ENCODE measurements at places on chromosomes 6 and 20.

DNA sequence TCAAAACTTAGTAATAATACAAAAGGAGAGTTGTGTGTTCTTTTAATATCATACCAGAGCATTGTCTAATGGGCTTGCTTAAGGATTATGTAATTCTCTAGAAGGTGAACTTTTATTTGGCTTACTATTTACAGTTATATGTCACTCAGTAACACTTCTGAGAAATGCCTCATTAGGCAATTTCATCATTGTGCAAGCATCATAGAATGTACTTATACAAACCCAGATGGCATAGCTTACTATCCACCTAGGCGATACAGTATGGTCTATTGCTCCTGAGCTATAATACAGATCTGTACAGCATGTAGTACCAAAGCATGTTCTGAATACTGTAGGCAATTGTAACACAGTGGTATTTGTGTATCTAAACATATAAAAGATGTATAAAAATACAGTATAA is 340.1 kb downstream of the PHF3 start:
- no peak for DNase-seq

GRCh38 chr6:36718560-36718959 is 20.9 kb downstream of the RAB44 start:
- DNase-seq = no peak

GRCh38 chr6:53975941-53976615 is 135.2 kb upstream of the MLIP start:
- no peak for DNase-seq

DNA sequence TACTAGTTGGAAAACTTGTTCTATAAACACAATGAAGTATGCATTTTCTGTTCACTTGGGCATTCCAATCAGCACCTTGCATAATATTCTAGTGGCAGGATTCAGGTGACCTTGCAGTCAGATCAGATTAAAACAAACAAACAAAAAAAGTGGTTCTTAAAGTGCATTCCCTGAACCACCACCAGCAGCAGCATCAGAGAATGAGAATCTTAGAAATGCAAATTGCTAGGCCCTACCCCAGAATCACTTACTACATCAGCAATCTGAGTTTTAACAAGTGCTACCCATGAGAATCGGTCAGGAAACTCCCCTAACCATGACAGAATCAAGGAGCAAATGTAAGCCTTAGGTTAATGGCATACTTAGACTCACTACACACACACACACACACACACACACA is 41.7 kb downstream of the SNAP25 start:
- DNase-seq = no peak

- DNase-seq = no peak
Measured at GRCh38 chr6:37103169-37104039, 66.5 kb upstream of the PIM1 start.

DNA sequence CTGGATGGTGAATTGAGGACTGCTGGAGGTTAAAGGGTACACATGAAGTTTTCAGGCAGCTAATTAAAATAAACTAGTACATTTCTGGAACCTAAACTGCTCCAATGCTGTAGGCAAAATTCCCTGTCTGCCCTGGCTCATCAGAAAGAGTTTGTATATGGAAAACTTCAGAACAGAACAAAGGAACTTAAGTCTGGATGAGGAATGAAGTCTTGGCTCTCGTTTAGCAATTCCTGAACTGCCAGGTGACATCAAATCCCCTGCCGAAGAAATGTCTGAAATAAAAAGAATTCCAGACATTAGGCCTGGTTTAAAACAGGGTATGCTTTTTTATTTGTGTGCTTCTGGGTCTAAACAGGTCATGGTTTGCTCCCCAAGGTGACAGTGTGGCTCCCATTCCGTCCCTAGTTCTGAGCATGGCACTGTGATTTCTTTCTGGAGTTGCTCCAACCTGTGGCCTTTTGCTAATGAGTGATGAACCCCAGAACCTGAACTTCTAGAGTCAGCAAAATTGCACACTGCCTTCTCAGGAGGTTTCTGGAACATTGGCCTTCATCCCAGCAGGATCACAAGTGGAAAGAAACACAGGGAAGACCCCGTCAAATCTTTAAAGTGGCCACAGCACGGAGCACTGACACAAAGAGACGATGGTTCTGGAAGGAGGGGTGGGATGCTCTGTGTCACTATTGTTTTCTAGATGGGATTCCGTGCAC is 129.4 kb upstream of the NAA20 start:
- DNase-seq = no peak

GRCh38 chr20:59628171-59628570 is 23.8 kb downstream of the PHACTR3 start:
- DNase-seq = no peak

DNA sequence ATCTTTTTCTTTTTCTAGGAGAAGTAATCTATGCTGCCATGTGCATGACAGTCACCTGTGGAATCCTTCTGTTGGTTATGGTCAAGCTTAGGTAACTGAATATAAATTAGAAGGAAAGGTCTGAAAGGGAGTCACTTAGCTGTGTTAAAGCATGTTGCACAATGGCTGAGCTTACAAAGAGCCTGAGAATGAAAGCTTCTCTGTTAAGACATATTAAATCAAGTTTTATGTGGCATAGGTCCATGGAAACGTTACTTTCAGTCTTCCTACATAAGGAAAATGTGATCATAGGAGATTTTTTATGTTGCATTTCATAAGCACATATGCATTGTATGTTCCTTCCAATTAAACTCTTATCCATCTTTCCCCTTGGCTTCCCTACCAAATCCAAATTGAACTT is 72.1 kb downstream of the GFRAL start:
- DNase-seq = no peak

- no peak for DNase-seq
Measured at GRCh38 chr6:36627801-36628246, 33.7 kb downstream of the SRSF3 start.

DNA sequence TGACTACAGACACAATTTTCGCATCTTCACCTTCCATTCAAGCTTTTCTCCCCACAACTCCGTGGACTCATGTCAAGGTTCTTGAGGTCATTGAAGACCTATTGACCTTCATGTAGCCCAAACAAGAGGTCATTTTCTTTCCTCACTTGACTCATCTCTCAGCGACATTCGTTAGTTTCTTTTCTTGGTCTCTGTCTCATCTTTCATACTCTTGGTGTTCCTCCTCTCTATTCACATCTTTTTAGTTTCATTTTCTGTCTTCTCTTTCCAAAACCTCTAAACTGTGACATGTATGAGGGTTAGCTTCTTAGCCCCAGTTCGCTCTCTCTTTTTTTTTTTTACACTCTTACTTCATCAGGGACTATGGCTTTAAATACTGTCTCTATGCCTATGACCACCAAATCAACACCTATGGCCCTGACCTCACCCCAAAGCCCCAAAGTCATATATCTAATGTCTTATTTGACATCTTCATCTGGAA is 128.6 kb upstream of the BACH2 start:
- DNase-seq = no peak

GRCh38 chr20:504632-505075 is 38.9 kb downstream of the CSNK2A1 start:
- no peak for DNase-seq

DNA sequence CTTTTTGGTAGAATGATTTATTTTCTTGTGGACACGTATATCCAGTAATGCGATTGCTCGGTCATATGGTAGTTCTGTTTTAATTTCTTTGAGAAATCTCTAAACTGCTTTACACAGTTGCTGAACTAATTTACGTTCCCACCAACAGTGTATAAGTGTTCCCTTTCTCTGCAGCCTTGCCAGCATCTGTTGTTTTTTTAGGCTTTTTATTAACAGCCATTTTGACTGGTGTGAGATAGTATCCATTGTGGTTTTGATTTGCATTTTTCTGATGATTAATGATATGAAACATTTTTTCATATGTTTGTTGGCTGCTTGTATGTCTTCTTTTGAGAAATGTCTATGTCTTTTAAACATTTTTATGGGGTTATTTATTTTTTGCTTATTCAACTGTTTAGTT is 196.7 kb downstream of the MOXD1 start:
- no peak for DNase-seq

GRCh38 chr20:62275219-62275618 is 27.6 kb upstream of the ADRM1 start:
- no peak for DNase-seq

GRCh38 chr6:163439997-163440396 is 25.5 kb downstream of the QKI start:
- DNase-seq = no peak

- no peak for DNase-seq
Measured at GRCh38 chr6:143679041-143679440, 1.3 kb downstream of the PHACTR2 start.

DNA sequence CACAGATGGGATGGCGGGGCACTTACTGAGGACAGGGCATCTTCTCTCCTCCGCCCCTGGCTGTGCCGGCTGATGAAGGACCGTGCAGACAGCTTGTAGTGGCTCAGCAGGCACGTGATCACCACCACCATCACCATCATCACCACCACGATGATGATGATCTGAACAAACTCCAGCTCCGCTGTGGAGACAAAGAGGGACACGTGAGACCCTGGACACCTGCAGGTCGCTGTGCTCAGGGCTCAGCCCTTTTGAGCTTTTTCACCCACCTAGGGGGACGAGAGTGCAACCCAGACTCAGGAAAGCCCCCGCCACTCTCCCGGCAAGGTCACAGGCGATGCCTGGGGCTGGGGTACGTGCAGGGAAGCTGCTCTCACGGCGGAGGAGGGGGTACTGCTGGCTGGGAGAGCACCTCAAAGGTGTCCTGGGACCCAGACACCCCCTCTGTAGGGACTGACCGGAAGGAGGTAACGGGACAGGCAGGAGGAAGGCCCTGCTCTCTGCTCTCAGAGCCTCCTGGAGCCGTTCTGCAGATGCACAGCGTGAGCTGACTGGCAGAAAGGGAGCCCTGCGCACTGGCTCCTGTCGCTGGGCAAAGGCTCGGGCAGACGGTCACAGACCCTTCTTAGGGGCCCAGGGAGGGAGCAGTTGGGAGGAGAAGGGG is 39.4 kb upstream of the ZBP1 start:
- DNase-seq = no peak

- no peak for DNase-seq
Measured at GRCh38 chr6:33827546-33828451, 24.0 kb upstream of the MLN start.

DNA sequence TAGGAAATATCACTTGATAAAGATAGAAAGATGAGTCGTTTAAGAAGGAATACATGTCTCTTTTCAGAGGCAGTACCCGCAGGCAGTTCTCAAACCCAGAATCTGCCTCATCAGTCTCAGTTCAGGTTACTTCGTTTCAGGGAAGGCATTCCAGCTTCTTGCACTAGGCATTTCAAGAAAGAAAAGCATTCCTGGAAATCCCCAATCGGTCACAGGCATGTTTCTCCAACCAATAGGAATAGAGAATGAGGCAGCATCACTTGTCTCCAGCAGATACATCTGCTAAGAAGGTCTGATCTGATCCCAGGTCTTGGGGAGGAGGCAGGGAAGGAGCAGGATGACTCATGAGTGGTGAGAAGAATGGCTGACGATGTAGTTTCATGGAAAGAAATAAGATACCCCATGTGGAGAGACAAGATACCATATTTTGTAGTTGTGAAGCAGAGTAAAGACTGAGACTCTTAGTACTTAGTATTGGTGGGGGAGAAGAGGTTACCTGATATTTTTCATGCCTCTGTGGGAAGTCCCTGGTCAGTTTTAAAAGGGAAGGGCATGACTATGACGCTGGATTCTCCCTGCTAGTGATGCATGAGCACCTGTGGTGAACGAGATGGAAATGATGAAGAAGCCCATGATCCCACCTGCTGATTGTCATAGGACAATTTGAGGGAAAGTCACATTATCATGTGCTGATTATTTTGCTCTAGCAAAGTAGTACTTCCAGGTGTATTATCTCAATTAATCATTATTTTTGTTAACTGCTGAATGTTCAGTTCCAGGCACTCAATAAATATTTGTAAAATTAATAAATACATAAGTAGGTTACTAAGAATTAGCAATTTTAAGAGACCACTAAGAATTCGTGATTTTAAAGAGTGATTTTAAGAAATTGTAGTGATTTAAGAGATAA is 20.3 kb upstream of the HLA-DRB1 start:
- DNase-seq = no peak

- no peak for DNase-seq
Measured at GRCh38 chr6:144344646-144345045, 59.5 kb downstream of the UTRN start.

DNA sequence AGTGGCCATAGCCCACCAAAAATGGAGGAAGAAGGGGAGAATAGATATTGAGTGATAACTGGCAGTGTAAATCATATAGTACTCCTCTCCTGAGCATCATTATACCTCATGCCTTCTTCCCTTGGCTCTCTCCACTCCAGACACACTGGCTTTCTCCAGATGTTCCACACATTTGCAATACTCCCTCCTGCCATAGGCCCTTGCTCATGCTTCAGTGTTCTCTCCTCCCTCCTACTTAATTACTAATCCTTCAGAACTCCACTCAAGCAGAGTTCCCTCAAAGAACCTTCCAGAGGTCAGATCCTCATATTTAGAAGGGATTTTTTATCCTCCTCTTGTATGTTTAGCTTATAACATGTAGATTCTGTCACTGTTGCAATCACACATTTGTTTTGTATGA is 279.5 kb upstream of the SUPT3H start:
- DNase-seq = no peak

DNA sequence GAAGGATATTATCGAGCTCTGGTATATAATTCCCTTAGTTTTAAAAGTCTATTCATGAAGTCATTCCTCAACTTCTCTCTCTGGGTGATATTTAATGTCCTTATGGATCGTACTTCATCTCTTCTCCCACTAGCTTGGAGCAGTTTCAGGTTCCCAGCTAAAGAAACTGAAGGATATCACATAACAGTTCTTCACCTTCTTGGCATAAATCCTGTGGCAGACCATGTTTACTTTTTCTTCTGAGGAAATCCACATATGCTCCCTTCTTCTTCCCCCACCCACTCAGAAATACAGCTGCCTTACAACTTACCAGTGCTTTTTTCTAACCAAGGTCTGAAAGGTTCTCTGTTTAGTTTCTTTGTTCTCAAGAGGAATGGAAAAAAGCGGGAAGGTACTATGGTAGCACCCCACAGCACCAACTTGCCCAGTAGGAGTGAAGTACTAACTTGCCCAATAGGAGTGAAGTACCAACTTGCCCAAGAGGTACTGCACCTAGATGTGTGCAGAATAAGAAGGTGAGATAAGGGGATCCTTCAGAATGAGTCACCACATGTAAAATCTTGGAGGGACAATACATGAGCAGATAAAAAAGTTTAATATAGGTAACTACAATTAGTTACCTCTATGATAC is 53.1 kb downstream of the TSPYL4 start:
- DNase-seq = no peak

- no peak for DNase-seq
Measured at GRCh38 chr6:159934181-159934580, 34.7 kb upstream of the IGF2R start.

GRCh38 chr6:153140299-153140698 is 9.2 kb upstream of the RGS17 start:
- DNase-seq = no peak

DNA sequence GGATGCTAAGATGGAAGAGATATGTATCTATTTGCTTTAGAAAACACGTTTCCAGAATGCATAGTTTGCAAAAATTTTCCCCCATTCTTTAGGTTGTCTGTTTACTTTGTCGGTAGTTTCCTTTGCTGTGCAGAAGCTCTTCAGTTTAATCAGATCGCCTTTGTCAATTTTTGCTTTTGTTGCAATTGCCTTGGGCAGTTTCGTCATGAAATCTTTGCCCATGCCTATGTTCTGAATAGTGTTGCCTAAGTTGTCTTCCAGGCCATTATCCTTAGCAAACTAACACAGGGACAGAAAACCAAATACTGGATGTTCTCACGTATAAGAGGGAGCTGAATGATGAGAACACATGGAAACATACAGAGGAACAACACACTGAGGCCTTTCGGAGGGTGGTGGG is 454.2 kb upstream of the SLC35B3 start:
- DNase-seq = no peak

All from esophagus squamous epithelium (tissue), 5 donors.